Activated CD4-positive, alpha-beta T cell treated with anti-CD3 and anti-CD28 coated beads, Interleukin-2, amount 10 ng/mL, durations not matched to agents 7 days and 5 days (primary cell): ENCODE measurements at places on chromosomes 2 and 18. TPM values are rescaled to one million over a fixed set of nuclear protein-coding genes. Genes with fewer than 3 reads are reported as not detected.

- H3K4me3 ChIP-seq, result no peak overlapping the region
- H3K36me3 ChIP-seq, result peaks cover 80% of the 10 kb centered on the region
- H3K27me3 ChIP-seq, result no peaks in the 10 kb centered on the region
- no peak for DNase-seq
Measured at GRCh38 chr2:224801360-224801759, 85.2 kb upstream of the CCDC195 start.

The ZNF396 gene
- total RNA-seq, result 0.50 TPM

The CPLX4 gene
- total RNA-seq, result not detected

The SERPINB13 gene
- not detected for total RNA-seq
